ENCODE measurements at places on chromosomes 6 and 20.

DNA sequence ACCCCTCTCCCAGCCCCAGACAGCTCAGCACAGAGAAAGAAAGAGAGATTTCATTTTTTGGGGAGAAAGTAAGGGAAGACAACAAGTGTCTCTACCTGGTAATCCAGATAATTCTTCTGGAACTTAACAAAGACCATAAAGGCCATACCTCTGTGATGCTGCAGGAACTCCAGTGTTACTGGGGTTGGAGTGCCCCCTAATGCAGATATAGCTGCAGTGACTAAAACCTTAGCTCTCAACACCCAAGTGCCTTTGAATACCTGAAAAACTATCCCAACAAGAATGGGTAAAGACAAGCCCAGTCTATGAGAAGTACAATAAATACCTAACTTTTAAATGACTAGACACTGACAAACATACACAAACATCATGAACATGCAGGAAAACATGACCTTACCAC, 365.3 kb upstream of the PTCHD4 start:
- DNase-seq: no peak

DNA sequence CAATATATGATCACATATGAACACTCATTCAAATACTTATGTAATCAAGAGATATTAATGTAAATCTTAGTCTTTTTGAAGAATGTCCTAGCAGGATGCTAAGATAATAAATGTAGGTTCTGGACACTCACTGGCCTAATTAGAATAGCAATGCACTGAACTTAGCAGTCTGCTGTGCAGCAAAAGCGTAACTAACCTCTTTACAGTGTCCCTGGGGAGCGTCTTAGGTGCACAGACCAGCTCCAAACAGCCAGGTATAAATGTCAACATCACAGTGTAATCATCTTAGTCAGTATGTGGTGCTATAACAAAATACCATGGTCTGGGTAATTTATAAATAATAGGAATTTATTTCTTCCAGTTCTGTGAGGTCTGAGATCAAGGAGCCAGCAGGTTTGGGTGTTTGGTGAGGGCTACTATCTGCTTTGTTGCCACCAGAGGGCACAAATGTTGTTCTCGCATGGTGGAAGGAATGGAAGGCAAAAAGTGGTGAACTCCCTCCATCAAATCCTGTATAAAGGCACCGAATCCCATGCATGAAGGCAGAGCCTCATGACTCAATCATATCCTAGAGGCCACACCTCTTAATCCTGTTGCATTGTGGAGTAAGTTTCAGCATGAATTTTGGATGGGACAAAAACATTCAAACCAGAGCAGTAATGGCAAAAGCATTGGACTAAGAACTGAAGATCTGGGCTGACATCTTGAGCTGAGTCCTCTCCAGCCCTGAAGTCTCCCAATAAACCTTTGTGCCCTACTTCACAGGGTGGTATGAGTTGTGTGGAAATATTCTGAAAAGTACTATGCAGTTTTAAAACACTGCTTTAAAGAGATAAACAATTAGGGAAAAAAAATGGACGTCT, 41.8 kb upstream of the FOXO3 start:
- DNase-seq: no peak

GRCh38 chr6:47424436-47424836, 53.2 kb upstream of the CD2AP start:
- DNase-seq: no peak

GRCh38 chr6:130105996-130106704, 87.8 kb downstream of the L3MBTL3 start:
- DNase-seq: no peak

GRCh38 chr6:134854366-134854765, 95.5 kb downstream of the ALDH8A1 start:
- DNase-seq: no peak

GRCh38 chr6:14202947-14203346, 85.4 kb downstream of the CD83 start:
- DNase-seq: no peak

DNA sequence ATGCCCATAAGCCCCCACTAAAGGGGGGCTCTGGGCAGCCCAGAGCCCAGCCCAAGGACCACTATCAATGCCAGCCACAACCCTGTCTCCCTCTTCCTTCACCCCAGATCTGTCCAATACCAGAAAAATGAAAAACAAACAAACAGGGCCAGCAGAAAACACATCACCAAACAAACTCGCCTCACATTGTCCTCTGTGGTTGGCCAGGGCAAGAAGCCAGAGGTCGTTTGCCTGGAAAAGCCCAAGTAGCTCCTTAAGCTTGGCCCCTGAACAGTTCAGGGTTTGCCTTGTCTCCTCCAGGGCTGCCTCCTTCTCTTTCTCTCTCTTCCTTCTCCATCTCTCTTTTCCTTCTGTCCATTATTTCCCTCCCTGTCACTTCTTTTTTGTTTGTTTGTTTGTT, 10.1 kb upstream of the SCUBE3 start:
- DNase-seq: no peak

DNA sequence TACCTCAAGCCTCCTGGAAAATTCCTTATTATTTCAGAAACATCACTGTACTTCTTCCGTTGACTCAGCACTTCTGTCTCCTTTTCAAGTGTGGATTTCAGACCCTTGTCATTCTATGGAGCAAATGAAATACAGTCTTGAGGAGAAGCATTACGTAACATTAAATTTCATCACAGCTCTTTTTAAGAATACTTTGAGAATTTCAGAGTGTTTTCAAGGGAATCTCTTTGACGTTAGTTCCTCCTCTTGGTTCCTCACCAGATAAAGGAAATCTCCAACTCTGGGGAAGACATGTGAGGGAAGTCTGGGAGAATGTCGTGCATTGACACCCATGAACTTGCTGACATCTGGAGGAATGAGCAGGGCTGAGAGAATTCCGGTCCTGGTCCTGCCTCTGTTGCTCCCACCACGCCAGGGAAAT, 32.3 kb downstream of the UST start:
- no peak for DNase-seq

- no peak for DNase-seq
These were observed 512 bp downstream of the TAP1 start for GRCh38 chr6:32852844-32853540.

DNA sequence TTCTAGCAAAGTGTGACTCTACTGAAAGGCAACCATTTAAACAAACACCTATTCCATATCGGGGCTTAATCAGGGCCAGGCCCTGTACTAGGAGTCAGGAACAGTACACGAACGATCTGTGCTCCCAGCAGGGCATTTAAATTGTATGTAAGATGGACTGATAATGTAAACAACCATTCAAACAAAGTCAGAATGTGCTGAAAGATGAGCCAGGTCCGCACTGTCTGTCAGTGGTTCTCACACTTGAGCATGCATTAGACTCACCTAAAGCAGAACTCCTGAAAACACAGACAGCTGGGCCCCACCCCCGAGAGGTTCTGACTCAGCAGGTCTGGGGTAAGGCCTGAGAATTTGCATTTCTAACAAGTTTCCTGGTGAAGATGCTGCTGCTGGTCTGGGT, 81.6 kb downstream of the PXDC1 start:
- no peak for DNase-seq

DNA sequence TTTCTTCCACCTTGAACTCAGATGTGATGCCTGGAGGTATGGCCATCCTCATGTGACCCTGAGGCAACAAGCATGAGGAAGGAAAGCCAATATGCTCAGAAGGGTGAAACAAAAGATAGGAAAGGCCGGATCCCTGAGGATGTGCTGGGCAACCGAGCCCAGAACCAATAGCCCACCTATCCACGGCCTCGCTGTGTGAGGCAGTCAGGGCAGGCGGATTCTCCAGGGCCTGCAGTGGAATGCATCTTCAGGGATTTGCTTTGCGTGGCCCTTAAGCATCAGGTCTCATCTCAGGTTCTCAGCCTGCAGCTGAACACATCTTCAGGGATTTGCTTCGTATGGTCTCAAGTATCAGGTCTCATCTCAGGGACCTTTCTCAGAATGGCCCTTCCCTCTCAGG, 139.8 kb downstream of the ANKRD60 start:
- no peak for DNase-seq

DNA sequence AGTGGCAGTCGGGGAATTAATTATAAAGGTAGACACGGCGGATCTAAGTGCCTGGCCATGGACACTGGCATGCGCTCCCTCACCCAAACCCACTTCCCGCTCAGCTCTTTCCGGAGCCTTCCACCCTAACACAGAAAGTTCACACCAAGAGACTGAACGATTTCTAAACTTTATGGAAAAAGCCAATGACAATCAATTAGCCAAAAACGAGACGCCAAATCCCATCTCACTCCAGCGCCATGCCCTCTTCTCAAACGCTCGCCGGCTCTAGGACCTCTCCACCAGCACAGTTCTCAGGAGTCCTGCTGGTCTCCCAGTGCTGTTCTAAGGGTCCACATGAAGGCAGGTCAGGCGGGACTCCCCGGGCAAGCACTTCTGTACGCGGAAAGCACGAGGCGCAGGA, 641 bp downstream of the SF3B5 start:
- DNase-seq: no peak

- DNase-seq: no peak
These were observed 5.4 kb downstream of the ZFP57 start for GRCh38 chr6:29675561-29675960.

- no peak for DNase-seq
These were observed 49.9 kb upstream of the PBOV1 start for GRCh38 chr6:138267971-138268895.

GRCh38 chr6:118881440-118882313, 12.3 kb upstream of the ASF1A start:
- no peak for DNase-seq

Measured in NCI-H1092 treated with DMSO at 0.1 percent for 48 hours (cell line).